Epithelial cell of esophagus (primary cell): ENCODE measurements at places on chromosomes 7 and 10.
A peak's percentile ranks its signal among the peaks of the same experiment; 100 is the strongest.

GRCh38 chr10:21496343-21497176 is 28.9 kb downstream of the SKIDA1 start:
- peak; percentile 45 for DNase-seq

GRCh38 chr10:112524641-112525040 is 77.6 kb downstream of the VTI1A start:
- no peak for DNase-seq

DNA sequence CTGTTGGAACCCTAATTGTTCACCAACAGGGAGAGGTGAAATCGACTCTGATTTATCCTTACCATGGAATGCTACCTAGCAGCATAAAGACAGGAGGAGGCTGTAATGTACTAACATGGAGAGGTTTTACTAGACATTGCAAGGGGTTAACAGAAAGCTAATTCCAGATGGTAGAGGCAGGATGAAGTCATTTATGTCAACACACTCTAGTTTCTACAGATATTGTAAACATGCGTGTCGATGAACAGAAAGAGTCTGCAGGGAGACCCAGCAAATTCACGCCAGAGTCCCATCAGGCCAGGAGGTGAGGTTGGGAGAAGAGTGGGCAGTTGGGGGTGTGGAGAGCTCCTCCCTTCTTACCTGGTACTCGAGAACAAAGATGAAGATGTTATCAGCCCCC is 7.0 kb downstream of the NPC1L1 start:
- no peak for DNase-seq

DNA sequence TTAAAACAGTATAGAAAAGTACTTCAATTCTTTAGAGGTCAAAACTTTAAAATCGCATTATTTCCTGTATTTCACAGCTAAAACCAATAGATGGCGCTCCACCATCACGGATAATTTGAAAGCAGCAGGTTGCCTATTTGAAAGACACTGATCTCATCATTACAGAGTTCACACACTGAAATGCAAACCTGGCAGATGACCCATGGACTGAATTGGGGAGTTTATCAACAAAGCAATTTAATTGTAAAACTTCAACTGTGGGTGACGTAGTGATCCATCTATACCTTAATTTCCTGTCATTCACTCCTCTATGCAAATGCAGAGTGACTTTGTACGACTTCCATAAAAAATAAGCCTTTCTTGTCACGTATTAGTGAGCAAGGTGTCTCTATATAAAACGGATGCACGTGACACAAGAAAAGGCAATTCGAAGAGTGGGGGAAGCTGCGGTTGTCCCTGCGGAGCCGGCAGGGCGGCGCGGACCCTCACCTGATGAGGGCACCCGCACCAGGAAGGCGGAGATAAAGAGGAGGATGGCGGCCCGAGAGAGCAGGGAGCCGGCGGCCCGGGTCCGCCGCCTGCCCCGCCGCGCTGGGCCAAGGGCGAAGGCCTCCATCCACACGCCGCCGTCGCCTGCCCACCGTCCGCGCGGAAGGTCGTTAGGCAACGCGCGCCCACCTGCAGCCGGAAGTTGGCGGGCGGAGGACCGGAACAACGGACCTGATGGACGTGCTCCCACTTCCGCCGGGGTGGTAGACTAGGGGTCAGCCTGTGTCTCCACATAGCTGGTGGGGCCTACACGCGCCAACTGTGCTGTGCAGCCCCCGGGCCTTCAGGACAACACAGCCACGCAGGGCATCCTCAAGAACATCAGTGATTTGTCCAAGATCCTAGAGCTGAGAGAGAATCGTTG is at the start of gene ZPBP:
ZPBP (minus strand) TSS at position 668 of the 913 bp plus-strand sequence; CDS start at position 616, 52 bp downstream.
- peak; percentile 57 for DNase-seq

DNA sequence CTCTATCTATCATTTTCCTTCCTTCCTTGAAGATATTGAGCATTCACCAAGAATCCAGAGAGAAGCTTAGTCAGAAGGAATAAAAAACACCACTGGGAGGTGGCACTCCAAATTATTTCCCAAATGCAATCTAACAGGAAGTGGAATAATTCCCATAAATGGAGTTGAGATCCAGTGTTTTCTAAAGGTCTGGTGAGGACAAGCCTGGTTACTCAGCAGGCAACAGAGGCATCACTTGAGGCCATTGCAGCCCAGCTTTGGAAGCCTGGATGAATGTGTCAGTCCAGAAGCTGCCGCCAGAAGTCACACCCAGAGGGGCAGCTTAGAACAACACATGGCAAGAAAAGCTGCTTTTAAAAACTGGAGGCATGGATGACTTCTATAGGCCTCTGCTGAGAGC is 288.9 kb upstream of the KLF6 start:
- peak; percentile 94 for DNase-seq

DNA sequence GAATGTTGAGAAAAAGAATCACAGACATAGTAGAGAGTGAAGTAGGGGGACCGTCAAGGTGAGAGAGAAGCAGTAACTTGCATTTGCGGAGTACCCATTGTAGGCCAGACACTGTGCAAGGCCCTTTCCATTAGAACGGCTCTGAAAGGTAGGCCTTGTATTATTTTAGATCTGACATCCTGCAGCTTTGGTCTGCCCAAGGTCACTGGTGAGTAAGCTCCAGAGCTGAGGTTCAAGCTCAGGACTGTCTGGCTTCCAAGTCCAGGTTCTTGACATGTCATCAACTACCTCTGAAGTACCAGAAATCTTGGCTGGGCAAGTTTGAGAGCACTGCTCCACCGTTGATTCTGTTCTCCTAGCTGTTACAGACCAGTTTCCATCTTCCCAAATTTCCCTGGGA is 13.2 kb upstream of the EVX1 start:
- no peak for DNase-seq

- no peak for DNase-seq
These were observed 871.1 kb downstream of the LRMDA start for GRCh38 chr10:76302481-76302880.

DNA sequence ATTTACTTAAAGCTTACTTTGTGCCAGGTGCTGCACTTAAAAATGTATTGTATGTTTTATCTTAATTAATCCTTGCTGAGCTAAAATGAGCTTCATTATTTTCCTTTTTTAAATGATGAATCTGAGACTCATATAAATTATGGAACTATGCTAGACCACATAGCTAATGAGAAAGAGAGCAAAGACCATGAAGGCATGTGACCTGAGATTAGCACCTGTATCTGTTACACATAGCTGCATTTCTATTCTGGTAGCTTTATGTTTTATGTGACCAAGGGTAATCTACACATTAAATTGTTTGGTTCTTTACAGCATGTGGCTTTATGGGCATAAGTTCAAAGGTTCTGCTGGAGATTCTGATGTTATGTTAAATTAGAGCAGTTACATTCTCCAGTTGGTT is 839.1 kb upstream of the SORCS1 start:
- DNase-seq = no peak

GRCh38 chr10:28130267-28130666 is 131.4 kb upstream of the ODAD2 start:
- DNase-seq = peak; percentile 58

DNA sequence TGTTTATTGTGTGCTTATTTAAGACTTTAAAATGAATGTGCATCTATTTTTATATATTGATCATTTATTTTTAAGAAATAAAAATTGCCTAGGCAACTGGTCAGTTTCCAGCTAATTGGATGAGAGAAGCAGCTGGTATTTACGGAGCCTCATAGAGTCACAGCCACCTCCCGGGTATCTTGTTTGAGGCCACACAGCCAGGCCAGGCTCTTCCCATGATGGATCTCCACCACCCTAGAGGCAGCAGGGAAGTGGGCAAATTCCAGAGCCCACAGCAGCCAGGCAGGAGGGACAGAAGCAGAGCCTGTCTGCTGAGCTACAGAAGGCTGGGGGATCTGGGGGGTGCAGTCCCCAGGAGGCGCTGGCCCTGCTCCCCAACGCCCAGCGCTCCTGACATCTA is 61.6 kb downstream of the CLEC2L start:
- DNase-seq = no peak

GRCh38 chr7:140877249-140877524 is 47.5 kb downstream of the BRAF start:
- DNase-seq = peak; percentile 4

- DNase-seq = peak; percentile 89
These were observed 31.1 kb upstream of the RHEB start for GRCh38 chr7:151550656-151551286.

GRCh38 chr10:69045441-69046300 is 42.2 kb upstream of the SRGN start:
- DNase-seq = peak; percentile 97

DNA sequence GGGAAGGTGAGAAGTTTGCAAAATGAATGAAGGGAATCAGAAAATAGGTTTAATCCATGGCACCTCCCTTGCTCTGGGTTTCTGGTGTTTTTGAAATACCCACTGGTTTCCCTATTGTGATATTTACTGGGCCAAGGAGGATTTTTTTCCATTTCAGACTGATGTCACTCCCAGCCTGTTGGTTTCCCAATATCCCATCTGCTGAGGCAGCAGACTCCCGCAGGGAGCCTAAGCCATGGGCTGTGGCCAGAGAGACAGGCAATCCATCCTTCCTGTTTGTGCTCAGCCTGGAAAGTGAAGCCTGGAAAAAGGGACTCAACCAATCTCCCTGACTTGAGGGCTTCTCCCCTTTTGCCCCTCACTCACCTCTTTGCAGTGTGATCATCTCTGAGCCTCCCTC is 22.8 kb downstream of the FAM107B start:
- DNase-seq = no peak

DNA sequence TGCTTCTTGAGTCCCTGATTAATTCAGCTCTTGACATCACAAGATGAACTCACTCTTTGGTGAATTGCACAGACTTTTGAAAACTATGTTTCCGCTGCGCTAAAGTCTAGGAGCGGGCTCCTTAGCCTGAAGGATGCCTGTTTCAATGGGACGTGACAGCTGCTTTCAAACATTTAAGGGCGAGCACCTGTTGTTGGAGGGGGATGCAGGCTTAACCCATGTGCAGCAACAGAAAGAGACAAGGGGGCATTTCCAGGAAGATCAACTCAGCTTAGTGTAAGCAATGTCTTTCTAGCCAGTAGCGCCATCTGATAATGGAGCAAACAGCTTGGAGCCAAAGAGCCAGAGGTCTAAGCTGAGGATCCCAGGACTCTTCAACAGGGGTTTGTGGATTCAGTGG is 8.4 kb upstream of the PFKFB3 start:
- DNase-seq = no peak

- no peak for DNase-seq
These were observed 300.1 kb downstream of the PTEN start for GRCh38 chr10:88163572-88163971.

DNA sequence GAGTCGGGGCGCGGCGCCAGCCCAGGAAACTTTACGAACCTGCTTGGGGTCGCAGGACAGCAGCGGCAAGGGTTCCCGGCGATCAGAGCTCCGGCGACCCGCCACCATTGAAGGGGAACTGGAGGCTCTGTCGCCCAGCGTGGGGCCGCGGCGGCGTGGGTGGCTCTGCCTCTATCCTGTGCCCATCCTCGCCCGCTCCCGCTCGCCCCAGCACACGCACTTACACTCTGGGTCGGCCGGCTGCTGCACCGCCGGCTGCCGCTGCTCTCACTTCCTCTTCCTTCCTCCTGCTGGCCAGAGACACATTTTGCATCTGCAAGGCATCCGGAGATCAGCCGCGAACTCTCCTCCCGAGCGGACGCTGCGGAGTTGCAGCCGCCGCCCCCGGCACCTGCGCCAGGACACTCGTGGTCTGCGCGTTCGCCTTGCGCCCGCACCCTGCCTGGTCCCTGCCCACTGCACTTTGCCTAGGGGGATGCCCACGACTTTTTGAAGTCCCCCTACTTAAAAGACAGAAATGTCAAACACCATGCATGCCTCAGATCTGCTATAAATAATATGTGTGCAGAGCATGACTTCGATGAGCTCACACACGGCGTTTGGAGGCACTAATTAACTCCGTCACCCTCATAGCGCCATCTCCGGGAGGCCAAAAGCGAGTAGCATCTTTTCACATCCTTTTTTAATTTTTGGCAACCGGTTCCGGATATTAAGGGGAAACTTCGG is at the start of gene ELMO1:
ELMO1 (minus strand) TSS at position 229 of the 726 bp plus-strand sequence. CDS start 106,174 bp downstream, outside the sequence.
- DNase-seq = peak; percentile 62

GRCh38 chr7:55474944-55475854 is 97.1 kb downstream of the VOPP1 start:
- no peak for DNase-seq

DNA sequence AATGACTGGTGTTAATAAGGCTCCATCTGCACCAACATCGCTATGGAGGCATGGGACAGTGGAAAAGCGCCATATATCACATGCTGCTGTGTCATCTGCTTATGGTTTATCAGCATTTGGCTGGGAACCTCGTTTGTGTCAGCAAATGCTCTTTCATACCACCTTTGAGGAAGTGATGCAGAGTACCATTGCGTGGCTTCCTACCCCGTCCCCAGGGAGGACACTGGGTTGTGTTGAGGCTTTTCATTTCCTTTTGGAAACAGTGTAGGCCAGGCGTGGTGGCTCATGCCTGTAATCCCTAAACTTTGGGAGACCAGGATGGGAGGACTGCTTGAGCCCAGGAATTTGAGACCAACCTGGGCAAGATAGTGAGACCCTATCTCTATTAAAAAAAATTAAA is 6.8 kb downstream of the TACR2 start:
- DNase-seq = no peak

DNA sequence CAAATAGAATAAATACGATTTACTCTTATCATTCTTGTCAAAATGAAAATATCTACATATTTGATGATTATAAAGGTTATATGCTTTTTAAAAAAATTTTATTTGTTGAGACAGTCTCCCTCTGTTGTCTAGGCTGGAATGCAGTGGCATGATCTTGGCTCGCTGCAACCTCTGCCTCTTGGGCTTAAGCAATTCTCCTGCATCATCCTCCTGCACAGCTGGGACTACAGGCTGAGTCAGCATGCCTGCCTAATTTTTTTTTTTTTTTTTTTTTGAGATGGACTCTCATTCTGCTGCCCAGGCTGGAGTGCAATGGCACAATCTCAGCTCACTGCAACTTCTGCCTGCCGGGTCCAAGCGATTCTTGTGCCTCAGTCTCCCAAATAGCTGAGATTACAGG is 48.9 kb downstream of the PUS7 start:
- peak; percentile 86 for DNase-seq

GRCh38 chr10:61871487-61871886 is 30.0 kb upstream of the ARID5B start:
- DNase-seq = no peak

- no peak for DNase-seq
These were observed 15.9 kb downstream of the SRGN start for GRCh38 chr10:69103784-69104183.

- no peak for DNase-seq
These were observed 39.5 kb downstream of the CRHR2 start for GRCh38 chr7:30642789-30643188.

DNA sequence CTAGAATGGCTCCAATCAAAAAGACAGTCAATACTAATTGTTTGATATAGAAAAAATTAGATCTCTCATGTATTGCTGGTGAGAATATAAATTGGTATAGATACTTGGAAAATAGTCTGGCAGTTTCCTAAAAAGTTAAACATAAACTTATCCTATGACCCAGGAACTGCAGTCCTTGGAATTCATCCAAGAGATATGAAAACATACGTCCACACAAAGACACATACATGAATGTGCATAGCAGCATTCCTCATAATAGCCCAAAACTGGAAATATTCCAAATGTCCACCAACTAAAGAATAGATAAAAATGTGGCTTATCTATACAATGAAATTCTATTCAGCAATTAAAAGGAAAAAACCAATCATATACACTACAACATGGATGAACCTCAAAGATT is 128.4 kb downstream of the ZFAND4 start:
- no peak for DNase-seq
